Renal cortex interstitium (tissue), 15 donors: ENCODE measurements at places on chromosomes 7 and 10.

GRCh38 chr7:152618427-152618826, 57.5 kb downstream of the XRCC2 start:
- no peak for DNase-seq

DNA sequence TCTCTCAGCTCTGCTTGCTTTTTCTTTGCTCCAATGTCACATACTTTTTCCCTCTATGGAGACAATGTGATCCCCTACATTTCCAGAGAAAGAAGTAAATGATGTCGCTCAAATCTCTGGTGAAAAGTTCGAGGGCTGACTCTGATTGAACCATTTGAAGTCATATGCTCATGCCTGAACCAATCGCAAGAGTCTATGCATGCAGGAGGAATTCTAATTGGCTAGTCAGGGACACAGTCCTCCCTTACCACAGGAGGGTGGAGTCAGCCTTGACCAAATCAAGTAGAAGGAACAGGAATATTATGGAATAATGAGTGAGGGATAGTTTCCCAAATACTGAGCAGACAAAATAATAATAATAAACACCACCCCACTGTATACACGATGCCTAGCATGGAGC, 96.8 kb downstream of the PRLHR start:
- no peak for DNase-seq

DNA sequence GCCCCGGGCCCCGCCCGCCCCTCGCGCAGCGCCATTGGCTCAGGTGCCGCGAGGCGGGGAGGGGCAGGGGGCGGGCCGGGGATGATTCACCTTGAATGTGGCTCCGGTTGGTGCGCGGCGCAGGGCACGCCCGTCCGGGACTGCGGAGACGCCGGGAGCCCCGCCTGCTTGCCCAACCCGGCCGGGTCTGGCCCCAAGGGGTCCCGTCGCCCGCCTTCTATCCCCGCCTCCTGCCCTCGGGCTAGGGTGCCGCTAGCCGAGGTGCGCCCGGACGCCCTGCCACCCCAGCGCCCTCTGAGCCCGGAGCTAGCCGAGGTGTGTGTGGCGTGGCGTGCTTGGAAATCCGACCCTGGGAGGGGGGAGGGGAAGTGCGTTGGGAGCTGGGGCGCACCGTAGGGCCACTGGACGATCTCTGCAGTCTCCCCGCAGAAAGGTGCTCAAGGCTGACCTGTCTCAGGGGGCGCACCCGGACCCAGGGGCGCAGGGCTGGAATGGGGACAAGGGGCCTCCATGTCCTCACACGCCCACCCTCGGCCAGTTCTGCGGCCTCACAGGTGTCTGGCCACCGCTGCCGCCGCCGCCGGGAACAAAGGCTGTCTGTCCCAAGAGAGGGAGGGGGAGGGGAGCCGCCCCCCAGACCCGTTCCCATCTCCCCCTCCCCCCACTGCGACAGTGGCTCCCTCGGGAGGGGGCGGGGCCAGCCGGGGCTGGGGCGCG, 168.9 kb downstream of the NRF1 start:
- DNase-seq = no peak

DNA sequence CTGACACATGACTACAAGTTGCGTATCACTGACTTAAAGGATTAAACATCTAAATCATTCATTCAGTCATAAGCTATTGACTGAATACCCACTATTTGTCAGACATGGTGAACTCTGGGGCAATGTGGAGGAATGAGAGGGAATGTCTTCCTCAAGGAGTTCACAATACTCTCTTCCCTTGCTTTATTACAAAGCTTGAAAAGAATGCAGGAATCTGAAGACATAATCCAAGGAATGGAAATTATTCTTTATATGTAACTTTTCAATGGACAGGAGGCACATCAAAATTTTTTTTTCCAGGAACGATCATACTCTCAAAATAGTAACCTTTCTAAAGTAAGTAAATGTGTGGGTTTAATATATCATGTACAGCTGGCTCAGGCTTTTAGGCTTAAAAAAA, 111.9 kb downstream of the ATXN7L1 start:
- DNase-seq = no peak

DNA sequence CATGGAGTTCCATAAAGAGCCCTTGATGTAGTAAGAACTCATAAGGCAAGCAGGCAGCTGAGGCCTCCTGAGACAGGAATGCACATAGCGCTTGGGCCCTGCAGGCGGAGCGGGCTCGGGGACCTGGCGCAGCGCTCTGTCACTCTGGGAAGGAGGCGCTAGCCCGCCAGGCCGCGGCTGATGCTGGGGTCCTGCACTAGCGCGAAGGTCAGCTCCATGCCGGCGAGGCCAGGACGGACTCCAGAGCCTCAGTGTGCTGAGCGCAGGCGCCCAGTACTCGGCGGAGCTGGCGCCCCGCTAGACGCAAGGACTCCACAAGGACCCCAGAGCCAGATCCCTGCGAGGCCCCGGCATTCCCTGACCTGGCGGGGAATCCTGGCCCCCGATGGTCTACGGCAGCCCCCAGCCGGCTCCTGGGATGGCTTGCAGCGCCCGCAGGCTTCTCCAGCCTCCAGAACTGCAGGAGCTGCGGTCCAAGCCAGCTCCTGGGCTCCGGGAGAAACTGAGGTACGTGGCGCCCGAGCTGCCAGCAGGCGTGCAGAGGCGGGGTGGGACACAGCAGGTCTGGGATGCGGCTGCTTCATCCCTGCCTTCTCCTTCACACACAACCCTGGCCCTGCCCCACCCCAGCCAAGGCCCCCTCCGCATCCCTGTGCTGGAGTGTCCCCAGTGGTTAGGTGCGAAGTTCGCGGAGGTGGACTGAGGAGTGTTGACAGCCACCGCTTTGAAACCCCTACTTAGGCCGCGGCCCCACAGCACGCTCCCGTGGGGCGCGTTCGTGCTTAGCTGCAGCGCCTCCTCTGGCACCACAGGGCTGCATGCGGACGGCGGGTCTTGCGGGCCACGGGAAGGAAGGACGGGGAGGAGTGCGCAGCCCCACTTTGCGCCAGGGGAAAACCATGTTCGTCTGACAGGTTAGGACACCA, 761.5 kb upstream of the POM121L12 start:
- no peak for DNase-seq

- DNase-seq = no peak
Measured at GRCh38 chr10:119454316-119454715, 88.2 kb downstream of the RGS10 start.

- no peak for DNase-seq
Measured at GRCh38 chr10:2556883-2557282, 510.5 kb upstream of the PFKP start.

DNA sequence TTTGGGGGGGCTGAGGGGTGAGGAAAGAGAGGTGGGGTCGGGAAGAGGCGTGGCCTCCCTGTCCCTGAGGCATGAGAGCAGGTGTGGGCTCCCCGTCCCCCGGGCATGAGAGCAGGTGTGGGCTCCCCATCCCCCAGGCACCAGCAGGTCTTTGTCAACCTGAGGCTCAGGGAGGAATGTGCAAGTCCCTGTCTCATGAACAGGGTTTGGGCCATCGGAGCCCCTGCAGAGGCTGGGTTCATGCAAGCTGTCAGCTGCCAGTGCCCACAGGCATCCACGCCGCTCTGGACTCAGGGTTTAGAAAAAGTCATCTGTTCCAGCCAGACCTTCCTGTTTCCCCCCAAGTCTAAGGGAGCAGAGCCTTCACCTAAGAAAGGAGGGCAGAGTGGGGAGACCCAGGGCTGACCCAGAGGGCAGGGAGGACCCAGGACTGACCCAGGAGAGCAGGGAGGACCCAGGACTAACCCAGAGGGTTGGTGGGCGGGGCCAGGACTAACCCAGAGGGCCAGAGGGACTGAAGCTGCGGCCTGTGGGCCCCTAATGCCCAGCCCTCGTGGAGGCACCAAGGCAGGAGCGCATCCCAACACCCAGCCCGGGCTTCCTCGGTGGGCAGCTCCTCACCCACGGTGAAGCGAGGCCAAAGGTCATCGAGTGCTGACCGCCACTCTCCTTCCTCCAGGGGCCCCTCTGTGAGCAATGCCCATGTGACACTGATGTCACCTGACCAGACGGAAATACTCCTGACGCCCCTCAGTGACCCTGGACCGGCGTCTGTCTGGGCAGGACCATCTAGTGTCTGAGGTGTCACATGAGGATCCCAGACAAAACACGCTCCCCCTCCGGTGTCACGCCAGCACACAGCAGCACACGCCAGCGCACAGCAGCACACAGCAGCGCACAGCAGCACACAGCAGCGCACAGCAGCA, 28.9 kb upstream of the GPR146 start:
- no peak for DNase-seq

DNA sequence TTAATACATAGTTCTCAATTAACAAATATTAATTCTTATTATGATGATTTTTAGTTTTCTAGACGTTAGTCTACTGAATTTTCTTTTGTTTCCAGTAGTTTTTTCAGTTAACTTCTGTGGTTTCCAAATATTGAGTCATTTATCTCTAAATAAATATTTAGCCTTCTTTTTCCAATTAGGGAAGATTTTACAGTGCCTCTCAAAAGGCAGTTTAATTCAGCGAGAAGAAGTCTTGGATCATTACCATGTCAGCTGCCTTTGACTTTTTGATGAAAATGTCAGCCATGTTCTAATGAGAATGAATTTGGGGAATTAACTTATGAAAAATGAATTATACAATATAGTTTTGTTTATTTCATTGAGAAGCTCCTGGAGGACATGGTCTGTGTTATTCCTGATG, 90.0 kb downstream of the CDK14 start:
- no peak for DNase-seq

- DNase-seq = no peak
Measured at GRCh38 chr10:75159519-75159918, 48.1 kb downstream of the SAMD8 start.

GRCh38 chr10:98269435-98269912, 1.5 kb upstream of the LOXL4 start:
- DNase-seq = no peak

GRCh38 chr10:4775808-4776207, 50.2 kb upstream of the AKR1E2 start:
- DNase-seq = no peak

DNA sequence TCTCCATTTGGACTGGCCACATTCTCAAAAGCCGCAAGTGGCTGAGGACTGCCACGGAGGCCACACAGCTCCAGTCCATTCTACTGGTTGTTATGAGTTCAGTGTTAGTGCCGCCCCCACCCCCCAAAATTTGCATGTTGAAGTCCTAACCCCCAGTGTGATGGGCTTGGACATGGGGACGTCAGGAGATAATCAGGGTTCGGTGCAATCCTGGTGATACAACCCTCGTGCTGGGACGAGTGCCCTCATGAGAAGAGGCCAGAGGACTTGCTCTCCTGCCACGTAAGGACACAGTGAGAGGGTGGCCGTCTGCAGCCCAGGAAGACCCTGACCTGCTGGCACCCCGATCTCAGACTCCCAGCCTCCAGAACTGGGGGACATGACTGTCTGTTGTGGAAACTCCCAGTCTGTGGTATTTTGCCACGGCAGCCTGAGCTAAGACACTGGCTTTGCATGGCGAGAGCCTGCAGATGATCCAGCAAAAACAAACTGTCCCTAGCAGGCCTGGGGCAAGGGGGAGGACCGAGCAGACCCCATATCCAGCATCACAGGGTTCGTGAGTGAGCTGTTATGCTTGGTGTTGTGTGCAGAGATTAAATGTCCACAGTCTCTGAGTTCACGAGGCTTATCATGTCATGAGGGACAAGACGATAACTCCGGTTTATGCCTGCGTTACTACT, 41.5 kb upstream of the INSIG1 start:
- DNase-seq = no peak

GRCh38 chr7:91288208-91288824, 24.1 kb downstream of the FZD1 start:
- DNase-seq = no peak

GRCh38 chr7:154794147-154794780, 208.7 kb downstream of the PAXIP1 start:
- no peak for DNase-seq

GRCh38 chr7:112211348-112211907, 4.9 kb downstream of the ZNF277 start:
- DNase-seq = no peak

- DNase-seq = no peak
Measured at GRCh38 chr7:108171164-108171563, 41.0 kb upstream of the LAMB4 start.

GRCh38 chr7:142560166-142560565, 189.1 kb upstream of the PRSS1 start:
- DNase-seq = no peak

- no peak for DNase-seq
Measured at GRCh38 chr7:87148332-87148955, 3.8 kb upstream of the DMTF1 start.

DNA sequence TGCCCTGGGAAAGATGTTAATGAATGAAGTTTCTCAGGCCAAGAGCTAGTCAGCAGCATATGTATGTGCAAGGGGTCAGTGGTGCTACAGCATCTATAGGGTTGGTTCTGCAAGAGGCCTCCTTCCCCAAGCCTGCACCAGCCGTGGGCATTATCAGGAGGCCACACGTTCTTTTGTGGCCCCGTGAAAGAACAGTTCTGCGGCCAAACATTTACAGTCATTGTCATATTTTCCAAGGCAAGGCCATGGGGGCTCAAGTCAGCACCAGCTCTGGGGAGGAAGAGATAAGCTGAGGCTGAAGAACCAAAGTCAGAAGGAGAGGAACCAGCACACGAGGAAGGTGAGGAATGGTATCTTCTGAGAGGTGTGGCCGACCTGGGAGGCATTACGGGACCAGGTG, 54.4 kb upstream of the TMEM72 start:
- DNase-seq = no peak

DNA sequence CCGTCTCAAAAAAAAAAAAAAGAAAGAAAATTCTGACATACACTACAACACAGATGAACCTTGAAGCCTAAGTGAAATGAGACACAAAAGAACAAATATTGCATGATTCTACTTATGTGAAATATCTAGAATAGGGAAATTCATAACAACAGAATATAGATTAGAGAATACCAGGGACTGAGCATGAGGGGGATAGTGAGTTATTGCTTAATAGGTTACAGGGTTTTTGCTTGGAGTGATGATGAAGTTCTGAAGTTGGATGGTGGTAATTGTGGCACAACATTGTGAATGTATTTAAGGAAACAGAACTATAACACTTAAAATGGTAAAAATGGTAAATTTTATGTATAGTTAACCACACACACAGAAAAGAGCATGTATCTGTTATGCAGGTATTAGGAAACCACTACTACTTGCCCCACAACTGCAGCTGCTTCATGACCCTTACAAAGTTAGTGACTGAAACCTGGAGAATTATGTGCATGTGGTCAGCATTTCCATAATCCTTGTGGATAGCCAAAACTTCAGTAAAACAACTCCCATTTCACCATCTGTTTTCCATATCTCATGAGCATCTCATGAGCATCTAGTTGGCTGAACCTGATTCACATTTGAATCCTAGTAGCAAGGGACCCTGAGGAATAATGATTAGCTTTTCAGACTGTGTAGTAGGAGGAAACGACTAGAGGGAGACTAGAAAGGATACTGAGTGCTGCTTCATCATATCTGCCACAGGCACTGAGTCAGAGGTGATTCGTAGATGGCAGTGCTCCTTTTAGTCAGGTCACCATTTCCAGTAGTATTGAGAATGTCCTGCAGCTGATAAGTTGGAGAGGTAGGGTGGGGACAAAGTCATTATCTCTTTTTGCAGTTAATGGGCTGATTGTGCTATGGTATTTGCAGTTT, 26.3 kb downstream of the SAMD8 start:
- no peak for DNase-seq
